Stimulated activated CD4-positive, alpha-beta T cell treated with anti-CD3 and anti-CD28 coated beads, TNF-alpha, amount 100 ng/mL, for 48 hours (primary cell): ENCODE measurements at places on chromosomes 2 and 18.

DNA sequence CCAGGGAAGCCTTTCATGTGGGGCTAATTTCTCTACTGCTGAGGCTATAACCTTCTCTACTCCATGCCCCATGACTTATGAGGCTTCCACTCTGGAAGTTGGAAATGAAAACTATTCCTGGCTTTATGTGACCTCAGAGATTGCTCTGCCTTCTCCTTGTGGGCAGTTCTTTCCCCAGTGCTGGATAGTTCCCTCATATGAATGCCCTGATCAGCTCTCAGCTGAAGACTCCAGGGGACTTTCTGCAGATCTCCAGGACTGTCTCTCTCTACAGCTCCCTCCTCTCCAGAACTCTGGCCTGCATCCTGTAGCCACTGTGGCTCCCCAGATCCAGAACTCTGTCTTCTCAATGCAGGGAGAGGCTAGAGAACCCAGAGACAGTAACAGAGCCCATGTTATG is 235.1 kb downstream of the SEPTIN10 start:
- no peak for DNase-seq

DNA sequence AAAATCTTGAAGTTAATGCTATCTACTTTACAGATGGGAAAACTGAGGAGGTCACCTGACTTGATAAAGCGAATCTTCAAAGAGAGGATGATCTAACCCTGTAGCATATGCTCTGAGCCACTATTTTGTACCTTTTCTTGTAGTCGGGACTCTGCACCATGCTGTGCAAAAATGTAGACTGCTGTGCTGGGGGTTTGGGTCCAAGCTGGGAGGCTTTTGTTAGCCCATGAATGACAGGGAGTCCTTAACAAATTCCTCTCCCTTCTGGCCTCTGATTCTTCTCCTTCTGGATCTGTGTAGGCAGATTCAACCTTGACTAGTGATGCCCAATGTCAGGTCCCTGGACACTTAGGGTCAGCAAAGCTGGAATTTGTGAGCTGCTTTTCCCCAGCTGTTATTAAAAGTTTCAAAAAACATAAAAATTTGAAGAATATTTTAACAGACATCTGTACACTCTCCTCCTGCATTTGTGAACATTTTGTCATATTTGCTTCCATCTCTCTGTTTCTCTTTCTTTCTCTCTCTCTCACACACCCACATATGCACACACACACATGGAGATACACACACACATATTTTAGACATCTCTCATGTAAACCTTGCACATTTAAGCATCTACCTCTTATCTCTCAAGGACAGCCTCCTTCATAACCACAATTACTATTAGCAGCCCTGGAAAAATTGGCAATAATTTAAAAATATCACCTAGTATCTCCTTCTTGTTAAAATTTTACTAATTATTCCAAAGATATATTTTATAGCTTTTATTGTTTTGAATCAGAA is 335.0 kb upstream of the TRIB2 start:
- DNase-seq: no peak

- DNase-seq: no peak
Observed at GRCh38 chr2:216881411-216881810, 21.5 kb upstream of the TNP1 start.

- no peak for DNase-seq
Observed at GRCh38 chr2:84878896-84879583, 1.8 kb downstream of the TRABD2A start.

- DNase-seq: no peak
Observed at GRCh38 chr2:215930505-215931253, 82.7 kb downstream of the MREG start.

GRCh38 chr2:234680688-234681619 is 184.1 kb upstream of the ARL4C start:
- no peak for DNase-seq

GRCh38 chr2:127664065-127664894 is 11.1 kb downstream of the LIMS2 start:
- no peak for DNase-seq

DNA sequence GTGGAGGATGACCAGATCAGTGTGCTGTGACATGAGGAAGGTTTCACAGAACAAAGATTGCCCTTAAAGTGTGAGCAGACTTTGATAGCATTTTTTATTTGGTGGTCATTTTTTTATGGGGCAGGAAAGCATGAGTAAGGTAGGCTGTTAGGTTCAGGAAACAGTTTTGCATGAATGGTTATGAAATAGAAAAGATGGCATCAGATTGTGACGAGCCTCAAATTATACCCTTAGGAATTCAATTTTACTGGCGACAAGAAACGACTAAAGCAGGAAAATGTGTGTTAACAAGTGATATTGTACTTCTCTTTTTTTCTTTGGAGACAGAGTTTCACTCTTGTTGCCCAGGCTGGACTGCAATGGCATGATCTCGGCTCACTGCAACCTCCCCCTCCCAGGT is 44.7 kb downstream of the PIK3C3 start:
- no peak for DNase-seq

- no peak for DNase-seq
Observed at GRCh38 chr18:44816050-44816449, 135.4 kb downstream of the SETBP1 start.

DNA sequence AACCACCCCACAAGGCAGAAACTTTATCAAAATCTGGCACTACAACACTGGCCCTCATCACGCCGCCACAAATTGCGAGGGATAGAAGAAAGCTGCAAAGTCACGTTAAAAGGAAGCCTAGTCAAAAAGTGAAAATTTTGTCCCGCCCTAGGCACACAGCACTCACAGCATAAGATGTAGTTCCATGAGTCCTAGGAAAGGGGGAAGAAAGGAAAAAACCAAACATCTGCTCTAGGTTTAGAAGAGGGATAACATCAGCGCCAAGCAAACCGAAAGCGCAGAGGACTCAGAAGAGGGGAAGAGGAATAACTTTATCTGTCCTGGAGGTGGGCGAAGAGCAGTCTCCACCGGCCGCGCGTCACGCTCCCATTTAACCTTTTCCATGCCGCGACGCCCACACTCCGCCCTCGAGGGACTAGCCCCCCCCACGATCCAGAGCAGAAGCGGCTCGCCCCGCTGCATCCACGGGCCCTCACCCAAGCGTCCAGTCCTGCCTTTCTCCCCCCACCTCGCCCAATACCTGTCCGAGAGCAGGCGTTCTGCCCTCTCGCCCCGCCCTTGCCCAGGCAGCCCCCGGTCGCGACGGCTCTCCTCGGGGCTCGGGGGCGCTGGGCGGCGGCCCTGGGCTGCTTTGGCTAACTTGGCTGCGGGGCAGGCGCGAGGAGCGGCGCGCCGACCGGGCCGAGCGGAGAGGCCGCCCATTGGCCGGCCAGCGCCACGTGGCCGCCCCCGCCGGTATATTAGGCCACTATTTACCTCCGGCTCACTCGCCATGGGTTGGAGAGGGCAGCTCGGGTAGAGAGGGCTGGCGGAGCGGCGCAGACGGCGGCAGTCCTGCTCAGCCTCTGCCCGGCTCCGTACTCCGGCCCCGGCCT is at the start of gene HOXD1:
Gene HOXD1, plus strand, starts transcription at position 770 of the 875 bp plus-strand sequence. CDS start 134 bp downstream, outside the sequence.
- DNase-seq: no peak

DNA sequence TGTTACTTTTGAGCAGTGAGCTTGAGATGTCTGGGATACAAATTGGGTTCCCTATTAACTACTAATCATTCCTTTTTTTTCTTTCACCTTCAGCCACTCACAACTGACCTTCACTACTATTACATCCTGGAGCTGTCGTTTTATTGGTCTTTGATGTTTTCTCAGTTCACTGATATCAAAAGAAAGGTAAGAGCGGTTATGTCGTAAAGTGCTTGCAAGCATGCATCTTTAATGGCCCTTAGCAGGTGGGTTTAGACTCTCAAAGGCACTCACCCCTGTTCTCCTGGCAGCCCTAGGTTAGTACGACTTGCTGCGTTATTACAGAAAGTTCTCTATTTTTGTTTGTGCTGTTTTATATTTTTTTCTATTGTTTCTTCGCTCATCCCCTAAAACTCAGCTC is 107.6 kb upstream of the NOSTRIN start:
- DNase-seq: no peak

GRCh38 chr2:1591978-1592907 is 152.1 kb downstream of the PXDN start:
- no peak for DNase-seq

GRCh38 chr2:40043191-40043590 is 264.1 kb upstream of the THUMPD2 start:
- DNase-seq: no peak

DNA sequence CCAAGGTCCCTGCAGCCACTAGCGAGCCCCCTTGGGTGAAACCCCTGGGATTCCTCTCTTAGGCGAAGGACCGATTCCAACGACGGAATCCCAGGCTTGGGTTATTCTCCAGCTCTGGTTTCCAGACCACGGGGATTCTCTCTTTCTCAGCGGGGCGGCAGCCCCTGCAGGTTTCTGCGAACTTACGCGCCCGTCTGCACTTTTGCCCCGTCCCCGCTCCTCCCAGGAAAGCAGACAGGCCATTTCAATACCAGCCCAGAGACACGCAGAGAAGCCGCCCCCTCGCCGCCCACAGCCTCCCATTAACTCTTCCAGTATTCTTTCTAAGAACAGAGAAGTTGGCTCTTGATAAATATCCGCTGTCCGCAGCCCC is 1.2 kb downstream of the CBLN2 start:
- DNase-seq: no peak

GRCh38 chr2:96933305-96934181 is 52.8 kb downstream of the FAM178B start:
- DNase-seq: no peak

- no peak for DNase-seq
Observed at GRCh38 chr18:8052237-8052701, 485.2 kb downstream of the PTPRM start.

GRCh38 chr18:23668731-23669130 is 6.0 kb upstream of the ANKRD29 start:
- no peak for DNase-seq

DNA sequence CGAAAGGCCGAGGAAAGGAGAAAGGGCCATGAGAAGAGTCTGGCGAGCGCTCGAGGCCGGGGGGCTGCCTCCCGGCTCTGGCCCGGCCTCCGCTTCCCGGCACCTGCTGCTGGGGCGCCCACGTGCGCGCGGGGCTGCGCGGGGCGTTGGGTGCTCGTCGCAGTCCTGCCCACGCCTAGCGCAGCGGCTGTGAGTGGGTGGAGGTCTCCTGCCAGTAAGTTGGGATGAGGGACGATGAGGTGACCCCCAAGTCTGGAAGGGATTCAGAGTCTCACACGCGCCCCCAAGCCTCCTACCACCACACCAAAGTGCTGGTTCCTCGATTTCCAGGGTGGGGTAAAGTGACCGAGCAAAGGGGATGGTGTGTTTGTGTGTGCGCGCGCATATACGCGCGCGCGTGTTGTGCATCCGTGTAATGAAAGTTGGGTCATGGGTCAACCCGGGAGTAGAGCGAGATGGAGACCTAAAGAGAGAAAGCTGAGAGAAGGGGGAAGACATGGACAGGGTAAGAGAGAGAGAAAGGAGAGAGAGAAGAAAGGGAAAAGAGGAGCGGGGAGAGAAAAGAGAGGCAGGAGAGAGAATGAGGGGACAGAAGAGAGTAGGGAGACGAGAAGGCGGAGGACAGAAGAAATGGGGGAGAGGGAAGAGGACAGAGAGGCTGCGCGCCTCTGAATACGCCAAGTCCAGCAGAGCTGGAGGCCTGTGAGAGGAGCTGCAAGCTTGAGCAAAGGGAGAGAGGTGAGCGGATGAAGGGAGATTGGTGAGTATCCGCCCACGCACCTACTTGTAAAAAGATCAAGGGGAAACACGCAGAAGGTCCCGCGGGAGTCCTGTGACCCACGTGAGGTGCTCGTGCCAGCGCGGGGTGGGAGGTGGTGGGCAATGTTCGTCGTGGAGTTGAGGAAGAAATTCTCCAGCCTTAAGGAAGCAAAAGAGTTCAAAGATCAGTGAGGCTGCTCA is 1.7 kb upstream of the NETO1 start:
- DNase-seq: no peak

DNA sequence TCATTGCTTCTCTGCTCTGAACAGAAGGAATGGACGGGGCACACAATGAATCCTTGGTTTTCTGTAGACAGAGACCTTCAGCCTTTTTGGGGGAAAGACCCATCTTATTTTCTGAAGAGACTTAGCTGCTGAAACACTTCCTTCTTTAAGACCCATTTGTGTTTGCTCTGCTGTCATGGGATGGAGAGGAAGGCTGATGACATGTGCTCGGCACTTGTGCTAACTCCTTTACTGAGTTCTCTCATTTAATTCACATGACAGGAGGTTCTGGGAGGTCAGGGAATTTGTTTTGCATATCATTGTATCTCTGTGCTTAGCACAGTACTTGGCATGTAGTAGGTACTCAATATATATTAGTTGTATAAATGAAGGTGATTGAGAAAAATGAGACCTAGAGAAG is 39.0 kb downstream of the OXER1 start:
- DNase-seq: no peak

DNA sequence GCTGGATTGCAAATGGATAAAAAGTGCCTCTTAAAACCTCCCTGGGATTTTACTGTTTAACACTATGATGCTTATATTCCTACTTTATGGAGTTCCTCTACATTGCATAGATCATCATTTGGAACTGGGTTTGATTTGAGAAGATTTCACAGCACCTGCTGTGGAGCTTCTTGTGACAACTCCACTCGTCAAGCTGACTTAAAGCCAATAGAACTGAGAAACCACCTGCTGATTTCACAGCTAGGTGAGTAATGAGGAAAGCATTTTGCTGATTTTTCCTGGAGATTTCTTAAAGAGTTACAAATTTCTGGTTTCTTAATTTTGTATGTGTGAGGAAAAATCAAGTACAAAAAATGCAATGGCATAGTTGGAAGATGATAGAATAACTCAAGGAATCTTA is 739.1 kb upstream of the LRRTM1 start:
- no peak for DNase-seq

DNA sequence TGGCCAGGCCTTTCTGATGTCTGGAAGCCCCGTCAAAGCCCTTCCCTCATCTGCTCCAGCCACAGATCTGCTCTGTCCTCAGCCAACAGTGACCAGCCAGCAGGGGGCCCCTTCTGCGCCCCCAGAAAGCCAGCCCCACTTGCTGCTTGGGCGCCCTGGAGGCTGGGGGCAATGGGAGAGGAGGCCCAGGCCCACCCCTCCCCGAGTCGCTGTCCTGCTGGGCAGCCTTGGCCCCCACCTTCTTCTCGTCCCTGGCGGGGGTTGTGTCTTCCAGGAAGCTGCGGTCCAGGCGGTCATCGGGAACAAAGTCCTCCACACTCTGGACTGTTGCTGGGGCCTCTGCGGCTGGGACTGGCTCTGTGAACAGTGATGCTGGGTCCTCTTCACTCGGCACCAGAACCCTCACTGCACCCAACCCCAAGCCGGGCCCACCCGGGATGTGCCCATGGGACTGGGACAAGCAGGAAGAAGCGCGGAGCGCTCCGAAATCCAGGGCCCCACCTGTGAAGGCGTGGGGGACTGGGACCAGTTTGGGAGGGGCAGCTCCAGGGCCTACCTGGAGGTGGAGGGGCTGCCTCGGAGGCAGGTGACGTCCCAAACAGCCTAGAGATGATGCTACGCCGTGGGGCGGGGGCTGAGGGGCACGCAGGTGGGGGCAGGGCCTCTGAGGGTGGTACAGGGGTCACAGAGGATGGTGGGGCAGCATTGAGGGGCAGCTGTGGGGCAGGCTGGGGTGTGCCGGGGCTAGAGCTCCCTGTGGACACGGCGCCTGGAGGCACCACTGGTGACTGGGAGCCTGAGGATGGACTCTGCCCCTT is 257.6 kb downstream of the ANKRD30B start:
- DNase-seq: no peak
